ENCODE measurements at places on chromosomes 7 and 10.

GRCh38 chr7:32428546-32428945 is 61.6 kb downstream of the LSM5 start:
- ATAC-seq: no peak

- ATAC-seq: no peak
Observed at GRCh38 chr7:37557571-37558209, 109.0 kb upstream of the ELMO1 start.

DNA sequence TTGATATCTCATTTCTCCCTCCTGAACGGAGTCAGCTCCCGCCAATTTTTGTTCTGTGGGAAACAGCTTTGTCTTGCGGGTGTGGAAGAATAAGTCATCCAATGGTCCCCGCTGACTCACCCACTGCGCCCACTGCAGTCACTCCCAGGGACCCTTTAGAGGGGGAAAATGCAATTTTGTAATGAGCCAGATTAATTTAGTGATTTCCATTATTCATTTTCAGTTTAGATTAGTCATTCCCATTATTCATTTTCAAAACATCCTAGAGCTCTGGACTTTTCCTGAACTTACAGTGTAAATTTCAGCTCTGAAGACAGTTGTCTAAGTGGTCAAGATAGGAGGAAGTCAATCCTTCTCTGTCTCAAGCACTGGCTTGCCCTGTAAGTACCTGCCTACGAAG is 154.9 kb upstream of the TMEM72 start:
- ATAC-seq: no peak

- ATAC-seq: peak; percentile 50
Observed at GRCh38 chr10:6052247-6053221, 9.6 kb downstream of the IL2RA start.

DNA sequence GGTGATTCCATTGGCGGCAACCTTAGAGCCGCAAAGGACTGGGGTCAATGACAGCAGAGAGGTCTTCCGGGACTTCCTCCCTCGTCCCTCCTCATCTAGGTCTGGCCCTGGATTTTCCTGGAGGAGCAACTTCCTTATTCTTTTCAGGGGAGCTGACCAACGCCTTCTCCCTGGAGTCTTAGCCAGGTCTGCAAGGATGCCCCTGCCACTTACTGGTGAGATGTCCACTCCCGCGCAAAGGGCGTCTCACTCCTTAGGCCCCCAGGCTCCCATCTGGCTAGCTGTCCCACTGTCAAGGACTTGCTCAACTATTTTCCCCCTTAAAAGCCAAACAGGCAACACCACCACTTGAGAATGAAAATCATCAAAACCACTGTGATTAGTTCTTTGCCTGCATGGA is 42.0 kb upstream of the NMT2 start:
- no peak for ATAC-seq

- no peak for ATAC-seq
Observed at GRCh38 chr10:112616647-112617046, 169.6 kb downstream of the VTI1A start.

DNA sequence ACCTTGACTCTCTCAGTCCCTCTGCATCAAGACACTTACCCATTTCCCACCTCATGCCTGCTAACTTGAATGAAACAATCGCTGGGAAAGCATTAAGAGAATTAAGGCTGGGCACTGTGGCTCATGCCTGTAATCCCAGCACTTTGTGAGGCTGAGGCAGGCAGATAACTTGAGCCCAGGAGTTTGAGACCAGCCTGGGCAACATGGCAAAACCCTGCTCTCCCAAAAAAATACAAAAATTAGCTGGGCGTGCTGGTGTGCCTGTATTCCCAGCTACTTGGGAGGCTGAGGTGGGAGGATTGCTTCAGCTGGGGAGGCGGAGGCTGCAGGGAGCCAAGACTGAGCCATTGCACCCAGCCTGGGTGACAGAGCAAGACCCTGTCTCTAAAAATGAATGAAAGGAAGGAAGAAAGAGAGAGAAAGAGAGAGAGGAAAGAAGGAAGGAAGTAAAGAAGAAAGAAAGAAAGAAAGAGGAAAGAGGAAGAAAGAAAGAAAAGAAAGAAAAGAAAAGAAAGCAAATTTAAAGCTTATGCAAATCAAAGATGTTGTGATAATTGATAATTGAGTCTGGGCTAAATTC is 646 bp downstream of the SERPINE1 start:
- ATAC-seq: no peak

GRCh38 chr10:91708174-91708861 is 75.4 kb upstream of the PPP1R3C start:
- no peak for ATAC-seq

DNA sequence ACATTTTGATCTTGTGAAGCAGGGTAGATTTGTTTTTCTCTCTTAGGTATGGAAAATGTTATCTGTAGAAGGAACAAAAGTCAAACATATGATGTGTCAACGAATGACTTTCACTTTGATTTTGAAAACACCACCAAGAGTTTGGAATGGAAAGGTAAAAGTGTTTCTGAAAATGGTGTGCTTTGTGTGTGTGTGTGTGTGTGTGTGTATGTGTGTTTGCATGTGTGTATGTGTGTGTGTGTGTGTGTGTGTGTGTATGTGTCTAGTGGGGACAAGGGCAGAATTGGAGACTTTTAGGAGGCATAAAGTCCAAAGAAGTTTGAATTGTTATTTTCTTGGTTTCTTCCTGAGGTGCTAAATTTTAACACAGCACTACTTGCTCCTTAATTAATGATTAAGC is 115.4 kb upstream of the PRKCQ start:
- ATAC-seq: no peak

- ATAC-seq: no peak
Observed at GRCh38 chr7:39536951-39537350, 29.3 kb upstream of the YAE1 start.

DNA sequence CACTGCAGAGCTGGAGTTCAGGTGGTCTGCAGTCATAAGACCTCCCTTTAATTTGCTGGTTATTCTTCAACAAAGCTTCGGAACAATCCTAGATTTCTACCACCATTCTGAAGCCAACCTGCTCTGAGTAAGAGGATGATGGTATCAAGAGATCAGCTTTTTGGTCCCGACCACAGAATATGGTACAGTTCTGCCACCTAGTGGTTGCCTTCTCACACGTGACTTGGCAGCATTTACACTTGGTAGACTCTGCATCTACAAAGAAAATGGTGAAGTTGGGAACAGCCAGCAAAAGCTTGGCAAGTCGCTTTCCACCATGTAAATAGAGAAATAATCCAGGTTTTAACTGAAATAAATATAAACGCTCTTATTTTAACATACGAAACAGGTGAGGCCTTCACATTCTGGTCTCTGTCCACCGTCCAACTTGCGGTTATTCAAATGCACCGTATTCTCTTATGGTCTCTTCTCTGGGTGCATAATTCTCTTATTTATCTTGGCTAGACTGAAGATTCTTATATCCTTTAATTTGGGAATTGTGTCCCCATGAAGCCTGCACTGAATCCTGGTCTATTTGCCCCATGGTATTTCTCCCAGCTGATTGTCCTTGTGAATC is 173.9 kb upstream of the GRM3 start:
- peak; percentile 41 for ATAC-seq

- ATAC-seq: no peak
Observed at GRCh38 chr7:95999481-95999880, 227.1 kb downstream of the DYNC1I1 start.

DNA sequence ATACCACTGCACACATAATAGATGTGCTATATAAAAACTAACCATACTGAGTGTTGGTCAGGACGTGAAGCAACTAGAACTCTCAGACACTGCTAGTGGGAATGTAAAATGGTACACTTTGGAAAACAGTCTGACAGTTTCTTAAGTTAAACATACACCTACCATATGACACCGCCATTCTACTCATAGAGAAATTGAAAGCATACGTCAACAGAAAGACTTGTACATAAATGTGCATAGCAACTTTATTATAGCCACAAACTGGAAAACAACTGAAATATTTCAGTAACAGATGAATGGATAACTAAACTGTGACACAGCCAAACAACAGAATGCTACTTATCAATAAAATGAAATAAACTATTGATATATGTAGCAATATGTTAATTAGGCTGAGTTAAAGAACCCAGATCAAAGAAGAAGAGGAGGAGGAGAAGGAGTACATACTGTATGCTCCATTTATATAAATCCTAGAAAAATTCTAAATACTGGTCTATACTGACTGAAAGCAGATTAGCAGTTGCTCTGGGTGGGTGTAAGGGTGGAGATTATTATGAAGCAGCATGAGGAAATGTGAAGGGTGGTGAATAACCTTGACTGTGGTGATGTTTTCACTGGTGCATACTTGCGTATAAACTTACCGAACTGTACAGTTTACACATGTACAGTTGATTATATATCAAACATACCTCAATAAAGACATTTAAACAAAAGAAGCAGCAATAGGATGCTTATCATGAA is 48.6 kb downstream of the ARHGAP21 start:
- ATAC-seq: peak; percentile 53

DNA sequence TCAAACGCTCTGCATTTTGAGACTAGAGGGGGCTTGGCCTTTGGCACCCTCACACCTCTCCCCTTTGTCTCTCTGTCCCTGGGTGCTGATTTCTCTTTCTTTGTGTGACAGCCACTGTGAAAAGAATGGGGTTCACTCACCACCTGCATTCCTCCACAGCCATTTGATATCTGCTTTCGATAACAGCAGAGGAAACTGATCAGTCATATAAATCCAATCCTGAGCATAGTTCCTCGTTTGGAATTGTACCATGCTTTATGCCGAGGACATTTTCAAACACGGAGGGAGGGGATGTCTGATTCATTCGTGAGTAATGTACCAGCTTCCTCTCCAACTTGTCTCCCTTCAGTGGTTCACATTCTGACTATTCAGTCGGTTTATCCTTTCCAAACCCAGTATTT is 15.8 kb downstream of the MET start:
- no peak for ATAC-seq

- ATAC-seq: no peak
Observed at GRCh38 chr10:126640401-126640800, 30.1 kb downstream of the C10orf90 start.

- no peak for ATAC-seq
Observed at GRCh38 chr10:78354101-78354500, 320.4 kb downstream of the RPS24 start.

DNA sequence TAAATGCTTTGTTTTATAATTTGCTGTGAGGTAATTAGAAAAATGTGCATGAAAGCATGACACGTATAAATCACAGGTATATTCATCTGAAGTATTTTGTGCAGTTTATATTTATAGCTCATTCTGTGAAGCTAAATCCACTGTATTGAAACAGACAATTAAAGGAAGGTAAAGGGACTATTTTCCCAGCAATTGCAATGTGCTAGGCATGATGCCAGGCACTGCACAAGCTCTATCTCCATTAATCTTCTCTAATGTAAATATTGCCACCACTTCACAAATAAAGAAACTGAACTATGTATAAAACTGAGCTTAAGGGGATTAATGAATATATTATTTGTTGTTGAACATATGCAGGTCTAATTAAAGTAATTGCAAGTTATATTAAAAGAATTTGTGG is 1012.5 kb downstream of the NRG3 start:
- no peak for ATAC-seq

GRCh38 chr10:7281429-7281828 is 129.4 kb downstream of the SFMBT2 start:
- no peak for ATAC-seq

- no peak for ATAC-seq
Observed at GRCh38 chr7:128859232-128860157, 3.2 kb upstream of the ATP6V1F start.

DNA sequence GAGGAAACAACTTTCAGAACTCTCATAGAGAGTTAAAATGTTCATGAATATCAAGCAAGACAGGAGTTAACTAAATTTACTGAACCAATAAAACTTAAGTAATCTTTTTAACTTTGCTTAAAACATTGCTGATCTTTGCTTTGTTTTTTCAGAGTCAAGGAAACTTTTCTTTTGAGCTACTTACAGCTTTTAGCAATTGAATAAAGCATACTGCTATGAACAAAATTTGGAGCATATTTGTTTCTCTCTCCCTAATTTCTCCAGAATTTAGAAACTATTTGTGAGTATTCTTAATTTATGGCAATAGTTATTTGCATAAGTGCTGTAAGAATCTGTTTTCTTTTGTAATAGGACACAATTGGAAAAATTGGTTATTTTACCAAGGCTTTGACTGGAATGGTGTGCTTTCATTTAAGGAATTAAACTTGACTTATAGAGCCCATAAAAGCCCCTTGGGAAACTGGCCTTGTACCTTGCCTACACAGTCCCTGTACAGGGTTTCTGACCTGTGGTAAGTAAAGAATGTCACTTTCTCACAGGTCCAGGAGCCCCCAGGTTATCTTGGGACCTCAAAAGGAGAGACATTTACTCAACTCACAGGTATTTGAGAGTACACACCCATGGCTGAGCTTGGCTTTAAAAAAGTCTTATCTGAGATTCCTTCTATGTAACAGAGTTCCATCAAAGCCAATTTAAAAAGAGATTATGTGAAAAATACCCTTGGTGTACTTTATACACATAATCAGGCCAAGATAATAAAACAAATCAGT is 23.3 kb upstream of the KIAA1549 start:
- ATAC-seq: no peak

DNA sequence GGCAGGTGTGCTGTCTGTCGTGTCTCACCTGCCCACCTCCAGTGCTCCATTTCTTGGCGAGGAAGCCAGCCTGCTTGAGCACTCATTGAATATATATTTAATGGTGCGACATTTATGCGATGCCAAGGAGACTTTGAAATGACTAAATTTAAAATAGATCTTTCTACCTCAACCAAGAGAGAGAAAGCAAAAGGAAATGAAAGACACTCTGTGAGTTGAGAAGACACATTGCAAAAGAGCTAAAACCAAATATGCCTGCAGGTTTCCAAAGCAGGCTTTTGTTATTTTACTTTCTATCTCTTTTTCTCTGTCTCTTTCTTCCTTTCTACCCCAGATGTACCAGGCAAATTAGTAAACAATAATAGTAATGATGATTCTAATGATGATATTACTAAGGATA is 53.6 kb upstream of the AOAH start:
- no peak for ATAC-seq

DNA sequence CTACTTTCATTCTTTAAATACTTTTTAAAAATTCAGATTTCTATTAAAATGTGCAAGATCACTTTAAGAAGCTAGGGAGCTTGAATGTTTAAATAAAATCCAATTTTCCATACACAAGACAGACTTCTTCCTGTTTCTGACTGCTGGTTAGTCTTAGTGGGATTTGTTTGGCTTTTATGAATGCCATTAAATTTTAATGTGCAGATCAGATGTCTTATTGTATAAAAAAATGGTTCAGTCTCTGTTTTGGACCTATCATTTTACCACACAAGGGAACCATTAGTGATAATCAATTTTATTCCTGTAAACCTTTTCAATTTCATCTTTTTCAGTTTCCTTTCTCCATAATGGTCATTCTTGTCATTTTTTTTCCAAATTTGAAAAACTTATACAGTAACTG is 63.2 kb downstream of the VCL start:
- no peak for ATAC-seq

GRCh38 chr7:150766334-150766709 is 29.1 kb downstream of the GIMAP5 start:
- no peak for ATAC-seq

- no peak for ATAC-seq
Observed at GRCh38 chr10:11898372-11899066, 75.4 kb downstream of the PROSER2 start.

- no peak for ATAC-seq
Observed at GRCh38 chr10:111766464-111766863, 417.1 kb downstream of the GPAM start.
